CD4-positive, alpha-beta memory T cell (primary cell): ENCODE measurements at places on chromosomes 2 and 18.

DNA sequence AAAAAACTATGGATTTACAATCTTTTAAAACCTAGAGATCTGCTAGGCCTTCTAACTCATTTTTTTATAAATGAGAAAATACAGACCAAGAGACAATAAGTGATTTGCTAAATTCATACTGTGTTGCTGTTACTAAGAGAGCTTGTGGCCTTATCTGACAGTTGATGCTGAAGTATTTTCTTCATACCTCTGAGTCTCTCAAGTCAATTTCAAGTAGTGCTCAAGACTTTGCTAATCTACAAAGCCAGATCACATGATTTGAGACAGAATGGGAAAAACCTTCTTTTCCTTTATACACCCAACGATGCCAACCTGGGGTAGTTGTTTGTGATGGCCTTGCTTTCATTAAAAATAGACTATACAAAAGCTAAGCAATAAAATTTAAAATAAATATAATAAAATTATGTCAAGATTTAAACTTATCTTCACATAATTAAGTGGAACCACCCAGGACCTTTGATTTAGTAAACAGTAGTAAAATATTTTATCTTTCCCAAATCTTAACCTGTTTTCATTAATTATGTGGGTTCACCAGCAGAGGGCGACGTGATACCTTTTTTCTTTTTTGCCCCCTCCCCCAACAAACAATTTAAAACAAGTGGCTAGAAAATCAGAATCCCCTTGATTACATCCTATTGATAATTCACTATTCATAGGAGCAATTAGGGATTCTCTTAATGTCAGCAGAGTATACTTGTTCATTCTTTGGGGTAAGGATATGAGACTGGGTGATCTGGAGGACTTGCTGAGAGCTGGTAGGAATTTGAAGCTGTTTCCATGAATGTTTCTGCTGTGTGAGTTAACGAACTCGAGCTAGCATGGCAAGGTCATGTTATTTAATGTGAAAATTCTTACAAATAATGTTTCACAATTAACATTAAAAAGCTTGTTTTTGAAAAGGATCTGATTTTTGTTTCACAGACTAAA is 49.6 kb upstream of the SLC5A7 start:
- no peak overlapping the region for H3K4me3 ChIP-seq
- no peak for DNase-seq
- no peaks in the 10 kb centered on the region for H3K36me3 ChIP-seq
- no peaks in the 10 kb centered on the region for H3K4me1 ChIP-seq

- H3K27me3 ChIP-seq, result no peaks in the 10 kb centered on the region
- no peak overlapping the region for H3K27ac ChIP-seq
- H3K4me3 ChIP-seq, result no peak overlapping the region
- H3K4me1 ChIP-seq, result no peaks in the 10 kb centered on the region
- DNase-seq, result no peak
Observed at GRCh38 chr2:213723707-213724106, 439.4 kb downstream of the SPAG16 start.

DNA sequence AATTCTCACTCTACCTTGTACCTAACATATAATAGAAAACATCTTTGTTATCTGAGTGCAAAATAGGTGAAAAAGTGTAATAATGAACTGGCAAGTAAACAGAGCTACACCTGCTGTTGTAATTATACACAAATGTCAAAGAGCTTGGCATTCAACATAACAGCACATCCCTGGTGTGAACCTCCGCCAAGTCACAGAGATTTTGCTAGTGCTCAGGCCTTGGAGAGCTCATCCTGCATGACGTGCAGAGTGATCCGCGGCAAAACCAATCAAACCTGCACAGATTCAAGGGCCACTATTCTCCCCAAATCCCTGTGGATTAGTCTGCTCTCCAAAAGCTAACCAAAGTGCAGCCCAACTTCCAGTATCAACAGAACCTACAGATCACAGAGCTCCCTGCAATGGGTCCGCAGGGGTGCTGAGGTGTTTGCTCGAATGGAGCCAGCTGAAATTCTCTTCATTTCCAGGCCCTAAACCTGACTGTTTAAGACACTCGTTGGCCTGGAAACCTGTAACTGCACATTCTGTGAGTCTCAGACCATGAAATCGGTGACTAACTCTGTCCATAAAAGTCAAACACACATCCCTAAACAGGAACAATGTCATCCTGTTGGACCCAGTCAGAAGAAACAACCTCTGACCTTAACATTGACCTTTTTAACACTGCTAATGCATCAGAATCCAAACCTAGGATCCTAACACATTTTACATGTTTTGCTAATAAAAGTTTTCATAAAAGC is 111.8 kb downstream of the EPB41L3 start:
- H3K27ac ChIP-seq, result no peak overlapping the region
- H3K4me1 ChIP-seq, result no peaks in the 10 kb centered on the region
- no peak for DNase-seq
- H3K36me3 ChIP-seq, result no peaks in the 10 kb centered on the region

DNA sequence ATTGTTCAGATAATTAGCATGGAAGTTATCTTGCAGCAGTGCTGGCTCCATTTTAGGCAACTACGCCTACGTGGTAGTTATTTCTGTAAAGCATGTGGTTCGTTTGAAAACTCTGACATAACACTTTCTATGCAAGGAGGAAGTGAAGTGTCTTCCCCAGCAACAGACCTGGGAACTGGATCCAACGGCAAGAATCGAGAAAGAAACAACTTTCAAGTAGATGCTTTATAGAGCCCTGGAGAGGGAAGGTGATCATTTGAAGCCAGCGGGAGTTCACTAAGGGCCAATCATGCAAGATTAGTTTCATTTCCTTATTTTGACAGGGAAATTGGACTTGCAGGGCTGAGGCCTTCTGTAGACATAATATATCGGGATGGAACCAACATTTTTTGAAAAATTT is 218.3 kb downstream of the ACKR3 start:
- no peaks in the 10 kb centered on the region for H3K4me1 ChIP-seq
- DNase-seq, result no peak
- H3K27ac ChIP-seq, result no peak overlapping the region
- H3K27me3 ChIP-seq, result no peaks in the 10 kb centered on the region
- no peak overlapping the region for H3K4me3 ChIP-seq

DNA sequence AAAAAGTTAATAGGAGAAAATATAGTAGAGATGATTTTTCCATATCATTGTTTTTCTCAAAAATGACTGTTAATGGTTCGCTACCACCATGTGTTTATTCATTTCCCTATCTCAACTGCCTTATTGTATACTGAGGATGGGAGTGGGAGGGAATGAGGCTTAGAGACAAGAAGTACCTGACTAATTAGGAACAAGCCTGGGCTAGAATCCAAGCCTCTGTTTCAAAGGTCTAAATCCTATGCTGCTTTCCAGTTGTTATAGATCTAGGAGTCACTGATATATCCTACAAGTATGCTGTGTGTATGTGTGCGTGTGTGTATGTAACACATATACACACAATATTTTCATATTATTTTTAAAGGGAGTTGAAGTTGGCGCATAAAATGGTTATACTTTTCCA is 465.9 kb downstream of the EPHA4 start:
- H3K4me3 ChIP-seq, result no peak overlapping the region
- H3K27me3 ChIP-seq, result no peaks in the 10 kb centered on the region
- H3K4me1 ChIP-seq, result no peaks in the 10 kb centered on the region
- DNase-seq, result no peak
